Fibroblast of mammary gland (primary cell): ENCODE measurements at places on chromosomes 12 and 14.

- DNase-seq = peak; percentile 28
Measured at GRCh38 chr14:37709419-37710195, 114.2 kb downstream of the TTC6 start.

DNA sequence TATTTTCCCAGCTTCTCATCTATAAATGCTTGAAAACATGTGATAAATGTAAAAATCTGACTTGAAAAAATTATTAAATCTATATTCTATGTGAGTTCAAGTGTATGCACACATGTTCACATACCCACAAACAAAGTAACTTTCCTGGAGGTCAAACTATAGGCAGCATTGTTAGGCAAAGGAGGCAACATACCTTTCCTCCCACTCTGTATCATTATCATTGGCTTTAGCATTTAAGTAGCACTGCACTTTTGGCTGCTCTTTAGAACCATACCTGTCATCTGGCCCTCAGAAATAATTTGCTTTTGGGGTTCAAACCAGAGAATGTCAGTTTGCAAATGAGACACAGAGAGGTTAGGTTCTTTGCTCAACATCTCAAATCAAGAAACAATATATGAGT, 102.4 kb upstream of the CCDC196 start:
- no peak for DNase-seq

- DNase-seq = no peak
Measured at GRCh38 chr12:20375560-20375959, 7.2 kb downstream of the PDE3A start.

DNA sequence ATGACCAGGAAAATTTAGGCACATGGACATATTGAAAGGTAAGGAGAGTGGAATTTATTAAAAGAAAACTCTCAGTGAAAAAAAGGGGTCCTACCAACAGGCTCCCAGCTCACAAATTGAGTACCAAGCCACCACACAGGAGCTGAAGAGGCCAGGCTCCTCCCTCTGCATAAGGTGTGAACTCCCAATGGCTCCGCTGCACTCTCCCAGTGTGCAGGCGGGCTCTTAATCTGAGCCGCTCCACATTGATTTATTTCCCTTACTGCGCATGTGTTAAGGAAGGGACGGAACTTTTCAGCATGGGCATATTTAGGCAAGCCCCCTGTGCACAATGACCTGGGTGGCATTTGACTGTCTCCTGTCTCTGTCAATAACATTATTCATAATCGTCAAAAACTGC, 68.6 kb upstream of the PLEKHG7 start:
- DNase-seq = no peak

DNA sequence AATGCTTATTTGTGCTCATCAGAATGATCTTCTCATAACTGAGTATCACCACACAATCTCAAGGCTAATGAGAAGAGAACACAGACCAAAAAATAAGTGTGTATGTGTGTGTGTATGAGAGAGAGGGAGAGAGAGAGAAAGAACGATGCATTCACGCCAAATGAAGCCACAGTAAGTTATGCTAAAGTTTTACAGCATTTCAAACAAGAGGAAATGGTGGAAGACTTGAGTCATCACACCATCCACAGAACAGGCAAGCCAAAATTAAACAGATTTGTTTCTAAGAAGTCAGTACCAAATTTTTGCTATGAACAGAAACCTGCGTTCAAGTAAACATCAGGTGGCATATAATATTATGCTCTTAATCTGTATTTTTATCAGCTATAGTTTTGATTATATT, 141.2 kb downstream of the MED13L start:
- peak; percentile 67 for DNase-seq

GRCh38 chr14:61569308-61569707, 126.0 kb upstream of the HIF1A start:
- no peak for DNase-seq

GRCh38 chr12:43290836-43291235, 261.2 kb downstream of the ADAMTS20 start:
- peak; percentile 69 for DNase-seq

DNA sequence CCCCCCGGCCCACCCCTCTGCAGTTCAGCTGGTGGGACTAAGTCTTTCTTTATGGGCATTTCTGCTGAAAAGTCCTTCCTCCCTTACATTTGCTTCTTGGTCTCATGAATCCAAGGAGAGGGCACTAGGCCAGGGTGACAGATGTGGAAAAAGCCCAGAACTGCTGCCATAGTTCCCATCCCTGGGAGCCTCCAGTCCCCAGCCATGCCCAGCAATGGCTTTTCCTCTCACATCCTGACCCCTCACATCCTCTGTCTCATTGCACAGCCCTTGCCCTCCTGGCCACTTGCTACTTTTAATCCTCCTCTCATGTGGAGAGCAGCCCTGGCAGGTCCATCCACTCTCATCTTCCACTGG, 122.5 kb downstream of the ZFP36L1 start:
- DNase-seq = no peak

GRCh38 chr14:81710232-81710845, 176.7 kb upstream of the SEL1L start:
- DNase-seq = peak; percentile 28

GRCh38 chr12:6358881-6359280, 16.5 kb downstream of the SCNN1A start:
- no peak for DNase-seq

GRCh38 chr12:7729746-7730145, 17.4 kb downstream of the CLEC4C start:
- peak; percentile 55 for DNase-seq

DNA sequence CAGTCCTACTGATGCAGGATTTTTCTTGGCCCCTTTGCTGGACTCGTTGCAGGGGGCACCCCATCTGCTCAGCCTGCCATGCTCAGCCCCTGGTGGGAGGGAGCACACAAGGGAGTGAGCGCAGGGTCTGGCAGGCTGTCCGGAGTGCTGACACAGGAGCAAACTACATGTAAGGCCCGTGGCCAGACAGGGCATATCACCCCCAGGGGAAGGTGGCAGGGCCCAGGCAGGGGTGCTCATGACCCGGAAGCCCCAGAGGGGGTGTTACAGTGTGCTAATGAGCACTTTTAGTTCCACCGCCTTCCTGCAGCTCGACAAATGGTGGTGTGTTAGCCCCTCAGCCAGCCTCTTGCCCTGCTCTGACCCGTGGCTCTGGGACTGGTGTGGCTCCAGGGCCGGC, 645.6 kb upstream of the TMEM132C start:
- DNase-seq = no peak

DNA sequence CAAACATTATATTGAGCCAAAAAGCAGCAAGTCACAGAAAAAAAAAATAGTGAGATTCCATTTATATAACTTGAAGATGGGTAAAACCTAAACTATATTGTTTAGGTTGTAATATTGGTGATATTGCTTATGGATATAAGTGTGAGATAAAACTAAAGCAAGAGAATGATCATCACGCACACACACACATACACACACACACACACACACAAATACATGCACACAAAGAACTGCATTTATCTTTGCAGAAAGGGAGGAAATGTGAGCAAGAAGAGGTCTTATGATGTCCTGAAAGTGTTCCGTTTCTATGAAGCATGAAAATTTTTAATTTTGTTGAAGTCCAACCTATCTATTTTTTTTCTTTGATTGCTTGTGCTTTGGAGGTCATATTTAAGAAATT, 16.4 kb upstream of the AMN1 start:
- DNase-seq = no peak

DNA sequence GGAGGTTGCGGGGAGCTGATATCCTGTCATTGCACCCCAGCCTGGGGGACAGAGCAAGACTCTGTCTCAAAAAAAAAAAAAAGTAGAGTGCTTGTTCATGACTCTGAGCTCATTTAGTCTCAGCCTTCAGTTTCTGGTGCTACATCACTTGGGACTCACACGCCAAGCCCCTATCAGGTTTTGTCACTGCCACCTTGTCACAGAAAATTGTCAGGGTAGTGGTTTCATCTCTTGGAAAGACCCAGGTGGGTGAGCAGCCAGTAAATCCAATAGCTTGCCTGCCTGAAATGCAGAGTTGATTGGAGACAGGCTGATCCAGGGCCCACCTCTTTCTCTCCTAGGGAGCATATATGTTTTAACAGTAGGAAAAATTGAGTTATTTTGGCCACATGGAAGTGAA, 113.0 kb downstream of the FGD4 start:
- no peak for DNase-seq

GRCh38 chr12:26954027-26954426, 15.8 kb downstream of the FGFR1OP2 start:
- DNase-seq = no peak

- DNase-seq = no peak
Measured at GRCh38 chr12:88816201-88816600, 235.9 kb upstream of the KITLG start.

- DNase-seq = peak; percentile 73
Measured at GRCh38 chr12:20415641-20416040, 47.3 kb downstream of the PDE3A start.

GRCh38 chr12:118060301-118061010, 523 bp downstream of the WSB2 start:
- no peak for DNase-seq

DNA sequence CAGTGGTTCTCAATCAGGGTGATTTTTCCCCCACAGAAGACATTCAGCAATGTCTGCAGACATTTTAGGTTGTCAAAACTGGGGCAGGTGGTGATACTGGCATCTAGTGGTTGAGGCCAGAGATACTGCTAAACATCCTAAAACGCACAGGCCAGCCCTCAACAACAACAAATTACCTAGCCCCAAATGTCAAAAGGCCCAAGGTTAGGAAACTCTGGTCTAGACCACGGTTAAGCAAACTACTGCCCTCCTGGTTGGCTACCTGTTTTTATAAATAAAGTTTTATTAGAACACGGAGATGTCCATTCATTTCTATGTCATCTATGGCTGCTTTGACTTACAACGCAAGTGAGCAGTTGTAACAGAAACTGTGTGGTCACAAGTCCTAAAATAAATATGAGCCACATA, 186.7 kb downstream of the EFCAB11 start:
- DNase-seq = peak; percentile 70

DNA sequence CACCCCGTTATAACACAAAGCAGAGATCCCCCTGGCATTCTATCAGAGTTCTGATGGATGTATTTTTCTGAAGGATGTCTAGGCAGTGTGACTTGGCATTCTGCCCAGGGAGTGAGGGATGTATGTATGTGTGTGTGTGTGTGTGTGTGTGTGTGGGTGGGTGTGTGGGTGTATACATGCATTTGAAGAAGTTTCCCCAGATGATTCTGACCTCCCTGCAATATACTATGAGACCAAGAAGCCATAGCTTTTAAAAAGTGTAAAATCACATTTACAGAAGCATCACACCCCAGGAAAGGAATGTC, 59.7 kb upstream of the NAP1L1 start:
- DNase-seq = peak; percentile 51

DNA sequence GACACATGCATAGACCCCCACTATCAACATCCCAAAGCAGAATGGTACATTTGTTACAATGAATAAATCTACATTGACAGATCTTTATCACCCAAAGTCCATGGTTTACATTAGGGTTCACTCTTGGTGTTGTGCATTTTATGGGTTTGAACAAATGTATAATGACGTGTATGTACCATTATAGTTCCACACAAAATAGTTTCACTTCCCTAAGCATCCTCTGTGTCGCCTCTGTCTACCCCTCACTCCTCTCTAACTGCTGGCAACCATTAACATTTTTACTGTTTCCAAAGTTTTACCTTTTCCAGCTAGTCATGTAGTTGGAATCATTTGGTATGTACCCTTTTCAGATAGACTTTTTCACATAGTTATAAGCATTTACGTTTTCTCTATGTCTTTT, 69.5 kb upstream of the LMO3 start:
- DNase-seq = no peak

GRCh38 chr14:21771671-21772070, 98.1 kb upstream of the OR4E1 start:
- no peak for DNase-seq

DNA sequence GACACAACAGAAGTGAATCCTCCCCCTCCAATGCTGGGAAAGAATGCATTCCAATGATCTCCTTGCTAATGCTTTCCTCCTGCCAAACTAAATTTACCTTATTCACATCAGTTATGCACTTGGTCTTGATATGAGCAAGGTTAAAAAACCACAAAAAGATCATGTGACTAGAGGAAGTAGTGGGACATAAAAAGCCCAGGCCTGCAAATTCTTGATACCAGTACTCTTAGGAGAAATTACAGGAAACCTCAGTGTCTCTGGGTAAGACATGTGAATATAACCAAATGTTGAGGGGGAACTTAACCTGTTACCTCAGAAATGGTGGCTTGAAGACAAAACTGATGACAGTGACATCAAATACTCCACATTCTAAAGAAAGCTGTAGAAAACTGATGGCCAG, 427.1 kb downstream of the RPS29 start:
- no peak for DNase-seq

DNA sequence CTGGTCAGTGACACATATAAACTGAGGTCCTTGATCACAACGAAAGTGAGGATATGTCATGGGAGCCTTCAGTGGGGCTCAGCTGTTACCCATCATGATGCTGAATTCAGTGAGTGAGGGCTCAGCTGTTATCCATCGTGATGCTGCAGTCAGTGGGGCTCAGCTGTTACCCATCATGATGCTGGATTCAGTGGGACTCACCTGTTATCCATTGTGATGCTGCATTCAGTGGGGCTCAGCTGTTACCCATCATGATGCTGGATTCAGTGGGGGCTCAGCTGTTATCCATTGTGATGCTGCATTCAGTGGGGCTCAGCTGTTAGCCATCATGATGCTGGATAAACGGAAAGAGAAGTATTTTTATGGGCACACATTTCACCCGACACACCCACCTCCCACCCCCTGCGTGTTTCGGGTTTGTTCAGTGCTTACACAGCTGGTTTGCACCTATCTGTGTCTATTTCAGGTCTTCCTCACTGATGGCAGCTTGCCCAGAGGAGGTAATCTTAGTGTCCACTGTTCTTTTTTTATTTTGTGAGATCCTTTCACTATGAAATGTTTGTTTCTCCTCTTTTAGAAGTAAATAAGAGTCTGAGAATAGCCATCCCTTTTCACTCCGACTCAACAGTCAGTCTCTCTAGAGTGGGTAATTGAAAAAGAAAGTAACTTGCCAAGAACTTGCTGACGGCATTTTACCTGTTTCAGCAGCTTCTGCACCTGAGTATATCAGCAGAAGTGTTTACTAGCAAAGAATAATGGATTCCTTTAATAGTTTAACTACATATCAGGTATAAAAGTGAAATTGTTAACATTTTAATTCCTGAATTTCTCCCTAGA, 183.0 kb downstream of the ERC1 start:
- DNase-seq = no peak
